ENCODE measurements at places on chromosomes 16 and 17.

DNA sequence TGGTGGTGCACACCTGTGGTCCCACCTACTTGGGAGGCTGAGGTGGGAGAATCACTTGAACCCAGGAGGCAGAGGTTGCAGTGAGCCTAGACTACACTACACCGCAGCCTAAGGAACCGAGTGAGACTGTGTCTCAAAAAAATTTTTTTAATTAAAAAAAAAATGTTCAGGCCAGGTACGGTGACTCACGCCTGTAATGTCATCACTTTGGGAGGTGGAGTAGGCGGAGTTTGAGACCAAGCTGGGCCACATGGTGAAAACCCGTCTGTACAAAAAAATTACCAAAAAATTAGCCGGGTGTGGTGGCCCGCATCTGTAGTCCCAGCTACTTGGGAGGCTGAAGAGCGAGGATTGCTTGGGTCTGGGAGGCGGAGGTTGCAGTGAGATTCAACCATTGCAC is 3.6 kb upstream of the FAM222B start:
- DNase-seq = no peak

DNA sequence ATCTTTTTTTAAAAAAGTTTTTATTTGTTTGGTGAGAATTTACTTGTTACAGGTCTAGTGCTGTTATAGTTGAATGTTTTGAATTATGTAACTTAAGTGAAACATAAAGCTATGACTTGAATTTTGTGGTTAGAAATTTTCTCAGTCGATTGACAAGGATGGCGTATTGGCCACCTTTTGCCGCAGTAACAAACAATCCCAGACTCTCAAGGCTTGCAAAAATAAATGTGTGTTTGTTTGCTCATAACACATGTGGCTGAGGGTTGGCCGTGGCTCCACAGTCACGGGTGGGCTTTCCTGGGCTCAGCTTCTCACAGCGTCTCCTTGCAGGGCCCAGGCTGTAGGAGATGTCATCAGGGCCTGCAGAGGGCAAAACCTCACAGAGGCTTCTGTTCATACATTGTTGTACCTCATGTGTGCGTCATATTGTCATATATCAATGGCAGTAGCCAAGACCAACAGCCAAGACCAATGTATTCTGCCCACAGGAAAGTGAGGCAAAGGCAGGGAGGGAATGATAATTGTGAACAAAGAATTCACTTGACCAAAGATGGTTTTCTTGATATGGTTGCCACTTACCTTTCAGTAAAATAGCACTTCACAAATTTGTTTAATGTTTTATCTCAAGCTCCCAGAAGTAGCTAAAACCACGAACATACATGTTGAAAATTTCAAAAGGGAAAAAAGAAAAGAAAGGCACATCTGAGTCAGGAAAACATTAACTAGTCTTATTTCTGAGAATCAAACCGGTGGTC is 93.5 kb downstream of the WWOX start:
- DNase-seq = no peak

GRCh38 chr16:4570086-4570485 is 13.9 kb downstream of the C16orf96 start:
- no peak for DNase-seq

DNA sequence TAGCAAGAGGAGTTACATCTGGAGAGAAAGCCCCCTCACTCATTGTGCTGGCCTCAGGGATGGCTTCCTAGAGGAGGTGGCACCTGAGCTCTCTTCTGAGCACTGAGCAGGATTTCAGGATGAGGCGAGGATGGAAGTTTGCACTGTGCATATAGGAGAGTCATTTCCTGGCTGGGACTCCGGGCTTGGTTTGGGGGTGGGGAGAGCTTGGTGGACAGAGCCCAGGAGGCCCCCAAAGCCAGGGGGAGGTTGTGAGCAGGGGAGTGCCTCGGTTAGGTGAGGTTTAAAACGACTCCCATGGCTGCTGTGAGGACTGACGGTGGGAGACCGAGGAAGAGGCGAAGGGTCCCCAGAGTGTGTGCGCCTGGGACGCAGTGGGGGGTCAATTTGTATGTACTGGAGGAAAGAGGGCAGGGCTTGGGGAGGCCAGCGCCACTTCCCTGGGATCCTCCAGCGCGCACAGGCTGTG is 1.2 kb downstream of the CAMKK1 start:
- DNase-seq = no peak

GRCh38 chr17:50259477-50260324 is 14.6 kb upstream of the TMEM92 start:
- no peak for DNase-seq

GRCh38 chr16:79563921-79564320 is 36.6 kb downstream of the MAF start:
- DNase-seq = no peak

DNA sequence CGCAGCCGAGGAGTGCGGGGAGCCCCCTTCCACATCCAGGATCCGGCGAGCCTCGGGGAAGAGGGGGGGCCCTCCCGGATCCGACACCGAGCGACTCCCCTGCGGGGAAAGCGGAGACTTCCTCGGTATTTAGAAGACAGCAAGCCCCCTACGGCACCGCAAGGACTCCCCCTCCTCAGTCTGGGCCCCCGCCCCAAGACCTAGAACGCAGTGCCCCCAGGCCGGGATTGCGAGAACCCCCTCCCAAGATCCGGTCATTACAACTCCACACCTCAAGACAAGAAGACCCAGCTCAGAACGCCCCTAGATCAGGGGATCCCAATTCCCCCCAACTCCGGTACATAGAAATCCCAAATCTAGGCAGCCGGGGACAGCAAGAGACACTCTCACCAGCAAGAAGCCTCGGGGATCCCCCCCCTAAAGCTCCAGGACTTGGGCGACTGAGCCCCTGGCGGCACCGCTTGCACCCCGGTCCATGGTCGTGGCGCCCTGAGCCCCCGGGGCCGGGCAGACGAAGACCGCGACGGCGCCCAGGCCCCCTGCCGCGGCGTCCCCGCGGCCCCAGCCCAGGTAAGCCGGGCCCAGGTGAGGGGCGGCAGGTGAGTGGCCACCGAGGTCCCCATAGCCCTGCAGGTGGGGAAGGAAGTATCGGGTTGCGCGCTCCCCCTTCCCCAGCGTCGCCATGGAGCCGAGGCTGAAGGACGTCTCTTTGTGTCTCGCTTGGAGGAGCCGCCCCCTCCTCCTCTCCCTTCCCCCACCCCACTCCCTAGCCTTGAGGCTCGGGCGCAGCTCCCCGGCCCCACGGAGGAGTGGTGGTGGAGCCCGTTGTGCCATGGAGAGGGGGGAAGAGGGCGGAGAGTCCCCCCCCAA is 641 bp downstream of the SBK1 start:
- no peak for DNase-seq

DNA sequence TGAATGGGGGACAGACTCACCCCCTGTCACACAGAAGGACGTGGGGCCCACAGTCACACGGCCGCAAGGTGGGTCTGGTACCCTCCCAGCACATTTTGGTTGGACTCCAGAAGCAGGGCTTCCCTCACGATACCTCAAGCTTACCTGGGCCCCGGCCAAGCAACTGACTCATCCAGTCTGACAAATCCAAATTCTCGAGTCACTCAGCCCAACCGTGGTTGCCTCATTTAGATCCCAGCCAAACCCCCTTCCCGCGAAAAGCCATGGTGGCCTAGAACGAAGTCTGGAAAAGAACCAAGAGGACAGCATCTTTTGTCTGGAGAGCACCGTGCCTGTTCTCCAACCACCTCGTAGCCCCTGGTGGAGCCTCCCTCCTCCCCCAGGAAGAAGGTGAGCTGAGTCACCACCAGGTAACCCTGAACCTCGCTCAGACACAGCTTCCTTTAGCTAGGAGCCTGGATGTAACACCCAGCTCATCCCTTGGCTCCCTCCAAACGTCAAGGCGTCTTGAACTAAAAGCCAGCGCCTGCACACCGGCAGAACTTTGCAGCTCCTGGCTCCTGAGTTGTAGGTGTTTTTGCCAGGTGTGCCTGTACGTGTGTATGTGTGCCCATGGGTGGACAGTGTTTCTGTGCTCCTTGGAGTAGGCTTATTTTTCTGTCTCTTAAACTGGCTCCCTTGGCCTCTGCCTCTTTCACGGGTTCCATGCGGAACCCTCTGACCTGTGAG is 78.9 kb downstream of the CMIP start:
- no peak for DNase-seq

GRCh38 chr17:54221499-54221898 is 398.8 kb downstream of the KIF2B start:
- no peak for DNase-seq

- DNase-seq = no peak
These were observed 50.6 kb downstream of the CREBBP start for GRCh38 chr16:3829631-3830536.

DNA sequence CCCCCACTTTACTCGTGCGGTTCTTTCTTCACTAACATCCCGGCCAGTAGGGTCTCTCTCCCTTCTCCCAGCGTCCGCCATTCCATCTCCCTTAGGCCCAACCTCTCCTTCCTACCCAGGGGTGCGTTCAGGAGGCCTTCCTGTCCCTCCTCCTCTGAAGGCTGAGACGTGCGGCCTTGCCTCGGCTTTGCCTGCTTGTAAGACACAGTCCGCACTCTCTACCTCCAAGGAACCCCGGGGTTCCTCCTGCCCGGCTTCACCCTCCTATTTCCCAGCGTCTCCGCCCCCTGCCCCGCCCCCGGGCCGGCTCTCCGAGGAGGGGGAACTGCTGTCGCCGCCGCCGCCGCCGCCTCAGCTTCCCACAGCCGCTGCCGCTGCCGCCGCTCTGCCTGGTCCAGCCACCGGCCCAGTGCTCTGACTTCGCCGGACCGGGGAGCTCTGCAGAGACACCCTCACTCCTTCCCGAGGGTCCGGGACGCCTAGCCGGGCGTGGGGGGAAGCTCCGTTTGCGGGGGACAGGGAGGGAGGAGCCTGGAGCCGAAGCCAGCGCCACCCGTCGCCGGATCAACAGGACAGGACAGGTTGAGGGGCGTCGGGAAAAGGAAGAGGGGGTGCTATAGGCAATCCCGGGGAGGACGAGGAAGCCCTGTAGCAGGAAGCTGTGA is 1.2 kb upstream of the FGF11 start:
- DNase-seq = no peak

DNA sequence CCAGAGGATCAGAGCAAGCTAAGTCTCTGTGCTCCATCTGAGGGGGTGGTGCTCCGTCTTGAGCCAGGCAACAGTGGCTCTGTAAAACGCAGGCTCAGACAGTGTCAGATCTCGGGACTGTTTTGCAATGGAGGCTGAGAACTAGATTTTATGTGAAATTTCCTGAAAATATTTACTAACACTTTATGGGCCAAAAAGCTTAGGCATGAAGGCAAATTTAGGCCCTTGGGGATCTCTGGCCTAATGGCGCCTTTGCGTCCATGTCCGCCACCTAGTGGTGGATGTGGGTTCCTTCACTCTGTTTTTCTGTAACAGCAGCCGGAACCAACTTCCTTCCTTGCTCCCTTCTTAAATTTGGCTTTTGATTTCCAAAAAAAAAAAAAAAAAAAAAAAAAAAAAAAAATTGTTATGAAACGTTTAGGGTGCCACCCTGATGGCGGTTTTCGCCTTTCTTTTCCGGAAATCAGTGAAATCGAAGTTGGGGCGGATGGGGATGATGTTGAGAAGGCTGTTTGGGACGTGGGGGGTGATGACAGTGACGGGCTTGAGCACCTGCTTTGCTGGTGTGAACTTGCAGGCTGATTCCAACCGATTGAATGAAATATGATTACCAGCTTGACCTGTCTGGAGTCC is 14.0 kb upstream of the ELAC2 start:
- no peak for DNase-seq

DNA sequence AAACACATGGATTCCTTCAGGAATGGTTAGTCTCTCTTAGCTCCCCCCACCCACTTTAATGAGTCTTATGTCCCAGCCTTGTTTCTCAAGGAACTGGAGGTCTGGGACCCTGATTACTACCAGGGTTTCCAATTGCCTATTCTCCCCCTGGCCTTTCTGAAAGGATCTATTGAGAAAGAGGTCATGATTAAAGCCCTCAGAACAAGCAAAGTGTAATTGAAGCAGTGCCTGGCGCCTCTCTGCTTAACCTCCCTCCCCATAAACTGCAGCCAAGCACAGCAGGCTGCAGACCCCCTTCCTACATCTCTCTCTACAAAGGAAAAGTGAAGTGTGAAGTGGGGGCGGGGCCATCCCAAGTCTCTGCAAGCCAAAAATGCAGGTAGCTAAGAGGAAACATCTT is 159.7 kb upstream of the CDH11 start:
- no peak for DNase-seq

DNA sequence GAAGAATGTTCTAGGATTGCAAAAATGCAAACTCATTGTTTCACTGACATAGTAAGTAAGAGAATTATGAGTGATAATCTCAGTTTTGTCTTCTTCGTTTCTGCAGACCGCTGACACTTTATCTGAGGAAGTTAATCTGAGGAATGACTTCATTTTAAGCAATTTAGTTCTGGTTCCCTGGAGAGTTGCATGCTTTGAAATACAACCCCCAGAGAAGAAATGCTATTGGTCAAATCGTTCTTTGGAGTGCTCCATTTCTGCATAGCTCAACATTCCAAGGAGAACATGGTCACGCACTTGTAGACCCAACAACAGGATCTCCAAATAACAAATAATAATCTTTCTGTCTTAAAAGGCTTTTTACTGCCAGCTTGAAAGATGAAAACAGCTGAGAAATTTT is 427.1 kb downstream of the GRIN2A start:
- DNase-seq = peak; percentile 50

DNA sequence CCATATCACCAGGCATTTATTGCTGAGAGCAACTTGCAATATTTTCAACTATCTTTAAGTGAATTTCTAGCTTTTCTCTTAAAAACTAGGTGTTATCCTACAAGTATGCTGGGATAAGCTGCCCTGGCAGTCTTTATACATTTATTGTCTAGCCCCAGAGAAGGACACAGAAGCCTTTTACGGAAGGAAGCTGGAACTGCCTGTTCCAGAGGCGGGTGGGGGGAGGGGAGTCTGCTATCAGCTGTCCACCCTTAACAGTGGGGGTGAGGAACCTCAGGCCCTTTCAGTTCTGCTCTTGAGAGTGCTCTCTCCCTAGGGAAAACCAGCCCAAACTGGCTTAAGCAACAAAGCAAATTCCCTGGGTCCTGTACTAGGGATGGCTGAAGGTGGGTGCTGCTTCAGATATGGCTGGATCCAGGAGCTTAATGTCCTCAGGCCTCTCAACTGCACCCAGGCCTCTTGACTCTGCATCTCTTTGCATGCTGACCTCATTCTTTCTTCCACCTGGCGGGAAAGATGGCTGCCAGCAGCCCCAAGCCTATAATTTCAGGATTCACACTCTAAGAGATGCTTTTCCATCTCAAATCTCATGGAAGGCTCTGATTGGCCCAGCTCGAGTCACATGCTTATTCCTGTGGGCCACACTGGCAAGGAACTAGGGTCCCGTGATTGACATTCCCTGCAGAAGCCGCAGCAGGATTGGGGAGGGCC is 16.6 kb downstream of the NAGPA start:
- DNase-seq = no peak

DNA sequence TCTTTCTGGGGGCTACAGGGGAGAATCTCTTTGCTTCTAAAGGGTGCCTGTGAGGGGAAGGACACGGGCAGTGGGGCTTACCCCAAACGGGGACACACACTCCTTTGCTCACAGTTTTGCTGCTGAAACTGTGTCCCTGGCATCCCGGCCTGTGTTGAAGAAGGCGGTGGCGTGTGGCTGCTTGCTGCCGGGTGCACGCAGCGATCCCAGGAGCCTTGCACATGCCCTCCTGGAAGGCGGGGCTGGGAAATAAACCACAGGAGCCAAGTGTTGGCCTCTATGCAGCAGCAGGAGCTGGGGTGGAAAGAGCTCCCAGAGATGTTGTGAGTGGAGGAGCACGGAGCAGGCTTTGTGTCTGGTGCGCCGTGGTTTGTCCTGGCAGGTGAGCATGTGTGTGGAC is 131.0 kb upstream of the CIBAR2 start:
- no peak for DNase-seq

GRCh38 chr17:35052241-35052610 is 11.3 kb downstream of the RFFL start:
- DNase-seq = peak; percentile 3
